ENCODE measurements at places on chromosomes 11 and 22.

DNA sequence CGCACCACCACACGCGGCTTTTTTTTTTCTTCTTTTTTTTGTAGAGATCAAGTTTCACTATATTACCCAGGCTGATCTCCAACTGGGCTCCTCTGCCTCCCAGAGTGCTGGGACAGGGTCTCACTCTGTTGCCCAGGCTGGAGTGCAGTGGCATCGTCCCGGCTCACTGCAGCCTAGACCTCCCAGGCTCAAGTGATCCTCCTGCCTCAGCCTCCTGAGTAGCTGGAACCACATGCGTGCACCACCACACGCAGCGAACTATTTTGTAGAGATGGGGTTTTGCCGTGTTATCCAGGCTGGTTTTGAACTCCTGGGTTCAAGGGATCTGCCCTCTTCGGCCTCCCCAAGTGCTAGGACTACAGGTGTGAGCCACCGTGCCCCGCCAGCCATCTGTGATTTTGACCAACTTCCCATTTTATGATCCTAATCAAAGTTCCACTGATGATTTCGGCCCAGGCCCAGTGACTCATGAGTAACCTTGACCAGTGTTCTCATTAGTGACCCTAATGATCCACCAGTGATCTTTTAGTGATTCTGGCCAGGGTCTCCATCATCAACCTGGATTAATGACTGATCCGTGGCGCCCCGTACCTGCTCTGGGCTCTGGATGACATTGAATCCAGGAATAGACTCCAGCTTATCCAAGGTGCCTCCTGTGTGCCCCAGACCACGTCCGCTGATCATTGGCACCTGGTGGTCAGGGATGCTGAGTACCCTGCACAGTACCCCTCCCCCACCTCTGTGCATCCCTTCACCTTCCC, 1.7 kb downstream of the TYMP start:
- DNase-seq, result no peak

GRCh38 chr11:3867209-3868091, 12.0 kb downstream of the STIM1 start:
- peak; percentile 73 for DNase-seq

DNA sequence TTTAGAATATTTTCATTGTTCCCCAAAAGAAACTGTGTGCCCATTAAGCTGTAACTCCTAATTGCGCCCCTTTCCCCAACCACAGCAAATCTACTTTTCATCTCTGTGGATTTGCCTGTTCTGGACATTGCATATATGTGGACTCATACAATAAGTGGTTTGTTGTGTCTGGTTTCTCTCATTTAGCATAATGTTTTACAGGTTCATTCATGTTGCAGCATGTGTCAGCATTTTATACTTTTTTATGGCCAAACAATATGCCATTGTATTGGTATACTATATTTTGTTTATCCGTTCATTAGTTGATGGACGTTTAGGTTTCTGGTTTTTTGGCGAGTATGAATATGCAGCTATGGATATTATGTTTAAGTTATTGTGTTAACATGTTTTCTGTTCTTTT, 23.8 kb downstream of the NUCB2 start:
- no peak for DNase-seq

DNA sequence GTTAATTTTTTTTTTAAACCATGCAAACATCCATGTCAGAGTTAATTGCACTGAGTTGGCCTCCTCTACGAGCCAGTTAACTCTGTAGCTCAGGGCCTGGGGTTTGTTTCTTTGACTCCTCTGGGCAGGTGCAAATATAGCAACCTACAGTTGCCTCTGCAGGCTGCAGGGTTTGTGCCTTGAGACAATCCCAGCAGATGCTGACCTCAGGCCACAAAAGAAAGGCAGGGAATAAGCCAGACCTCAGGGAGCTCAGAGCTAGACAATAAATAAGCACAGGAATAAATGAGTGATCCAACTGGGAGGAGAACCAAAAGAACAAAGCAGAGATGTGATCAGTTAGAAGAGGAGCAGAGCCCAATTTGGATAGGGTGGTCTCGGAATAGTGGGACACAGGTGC, 390.8 kb downstream of the SHANK2 start:
- DNase-seq, result no peak

DNA sequence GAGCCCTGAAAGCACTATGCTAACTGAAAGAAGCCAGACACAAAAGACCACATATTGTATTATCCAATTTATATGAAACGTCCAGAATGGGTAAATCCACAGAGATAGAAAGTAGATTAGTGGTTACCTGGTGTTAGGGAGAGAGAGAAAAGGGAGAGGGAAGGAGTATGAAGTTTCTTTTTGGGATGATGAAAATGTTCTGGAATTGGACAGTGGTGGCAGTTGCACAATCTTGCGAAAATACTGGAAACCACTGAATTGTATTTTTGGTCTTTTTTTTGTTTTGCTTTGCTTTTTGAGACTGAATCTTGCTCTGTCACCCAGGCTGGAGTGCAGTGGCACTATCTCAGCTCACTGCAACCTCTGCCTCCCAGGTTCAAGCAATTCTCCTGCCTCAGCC, 63.5 kb downstream of the MRTFA start:
- DNase-seq, result no peak

GRCh38 chr11:120261321-120261720, 21.4 kb downstream of the POU2F3 start:
- DNase-seq, result no peak

GRCh38 chr22:28802595-28803123, 2.3 kb upstream of the XBP1 start:
- no peak for DNase-seq

DNA sequence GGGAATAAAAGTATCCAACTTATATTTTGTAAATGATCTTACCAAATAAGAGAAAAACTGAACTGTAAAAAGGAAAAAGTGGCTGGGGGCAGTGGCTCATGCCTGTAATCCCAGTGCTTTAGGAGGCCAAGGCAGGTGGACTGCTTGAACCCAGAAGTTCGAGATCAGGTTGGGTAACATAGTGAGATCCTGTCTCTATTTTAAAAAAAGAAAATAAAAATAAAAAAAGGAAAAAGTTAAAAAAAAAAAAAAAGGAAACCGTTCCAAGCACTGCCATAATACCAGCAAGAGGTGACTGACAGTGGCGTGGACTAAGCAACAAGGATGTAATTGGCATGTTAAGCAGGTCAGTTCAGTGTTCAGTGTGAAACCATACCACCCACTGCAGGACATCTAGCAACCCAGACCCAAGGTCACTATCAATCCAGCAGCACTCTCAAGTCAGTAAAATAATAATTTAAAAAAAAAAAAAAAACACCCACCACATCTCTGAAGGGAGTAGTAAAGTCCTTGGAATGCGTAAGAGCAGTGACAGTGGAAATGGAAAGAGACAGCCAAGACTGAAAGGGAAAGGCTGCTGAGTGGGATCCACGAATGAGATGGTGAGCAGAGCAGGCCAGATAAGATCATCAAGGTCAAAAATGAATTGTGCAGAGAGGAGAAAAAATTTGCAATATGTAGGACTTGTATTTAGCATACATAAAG, 43.6 kb downstream of the MAPK1 start:
- no peak for DNase-seq

- DNase-seq, result no peak
Observed at GRCh38 chr22:30538280-30538679, 8.3 kb downstream of the SEC14L6 start.

DNA sequence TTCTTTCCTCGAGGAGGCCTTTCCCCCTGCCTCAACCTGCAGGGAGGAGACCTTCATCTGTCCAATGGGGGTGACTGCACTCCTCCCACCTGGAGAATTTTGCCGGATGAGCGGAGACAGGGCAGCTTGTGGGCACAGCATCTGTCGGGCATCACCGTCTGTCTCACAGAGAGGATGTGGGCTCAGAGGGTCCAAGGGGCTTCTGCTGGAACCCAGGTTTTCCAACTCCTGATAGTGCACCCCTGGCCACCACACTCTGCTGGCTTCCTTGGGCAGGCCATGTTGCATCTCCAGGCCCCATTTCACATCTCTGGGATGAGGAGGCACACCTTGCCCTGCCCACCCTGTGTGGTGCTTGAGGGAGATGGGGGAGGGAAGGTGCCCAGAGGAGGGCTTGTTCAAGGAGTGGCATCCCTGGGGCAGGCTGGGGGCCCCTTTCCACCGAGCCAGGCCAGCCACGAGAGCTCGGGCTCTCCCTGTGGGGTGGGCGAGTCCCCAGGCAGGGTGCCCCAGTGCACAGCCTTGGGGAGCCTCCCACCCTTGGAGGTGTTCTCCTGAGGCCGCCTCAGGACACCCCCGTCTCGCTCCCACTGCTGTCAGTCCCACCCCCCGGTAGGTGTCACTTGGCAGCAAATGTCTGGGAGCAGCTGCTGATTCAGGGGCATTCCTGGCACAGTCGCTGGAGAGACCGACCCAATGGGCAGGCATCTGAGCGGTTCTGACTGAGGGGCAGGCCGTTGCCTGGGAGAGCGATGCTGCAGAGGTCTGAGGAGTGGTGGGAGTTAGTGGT, 84.2 kb downstream of the MORC2 start:
- no peak for DNase-seq

GRCh38 chr11:25859776-25860175, 472.2 kb upstream of the ANO3 start:
- no peak for DNase-seq
